Liver (tissue), 10 donors: ENCODE measurements at places on chromosomes 6 and 20. TPM values are rescaled to one million over a fixed set of nuclear protein-coding genes. Genes with fewer than 3 reads are reported as not detected.

TGM2 gene
- 260 TPM for total RNA-seq

COL9A1 gene
- not detected for total RNA-seq

BFSP1 gene
- 0.28 TPM for total RNA-seq

WFDC12 gene
- not detected for total RNA-seq

ACTL10 gene
- 0.33 TPM for total RNA-seq

RSPH4A gene
- not detected for total RNA-seq

ZNF311 gene
- 0.42 TPM for total RNA-seq

PET117 gene
- total RNA-seq: 3.5 TPM

UST gene
- 1.1 TPM for total RNA-seq

IRF4 gene
- 1.2 TPM for total RNA-seq

ERVFRD-1 gene
- total RNA-seq: 0.14 TPM

FRK gene
- 26.8 TPM for total RNA-seq

TRIM10 gene
- 128 TPM for total RNA-seq

SLC22A3 gene
- 7.6 TPM for total RNA-seq

CD93 gene
- total RNA-seq: 16.0 TPM

ILRUN gene
- 77.3 TPM for total RNA-seq

ENPP4 gene
- 5.8 TPM for total RNA-seq

MEP1A gene
- not detected for total RNA-seq

NKX2-2 gene
- not detected for total RNA-seq

HCRTR2 gene
- not detected for total RNA-seq

UQCC2 gene
- 6.8 TPM for total RNA-seq

KHDRBS2 gene
- 0.08 TPM for total RNA-seq

SNAP25 gene
- 2.7 TPM for total RNA-seq

PDYN gene
- total RNA-seq: not detected

ASF1A gene
- total RNA-seq: 27.0 TPM

CST9 gene
- not detected for total RNA-seq

SLC22A7 gene
- 495 TPM for total RNA-seq

TPBG gene
- 0.37 TPM for total RNA-seq

COX4I2 gene
- total RNA-seq: 0.59 TPM

DNMT3B gene
- total RNA-seq: 2.8 TPM
